ENCODE measurements at places on chromosomes 1 and 21. TPM values are rescaled to one million over a fixed set of nuclear protein-coding genes. Genes with fewer than 3 reads are reported as not detected.

DNA sequence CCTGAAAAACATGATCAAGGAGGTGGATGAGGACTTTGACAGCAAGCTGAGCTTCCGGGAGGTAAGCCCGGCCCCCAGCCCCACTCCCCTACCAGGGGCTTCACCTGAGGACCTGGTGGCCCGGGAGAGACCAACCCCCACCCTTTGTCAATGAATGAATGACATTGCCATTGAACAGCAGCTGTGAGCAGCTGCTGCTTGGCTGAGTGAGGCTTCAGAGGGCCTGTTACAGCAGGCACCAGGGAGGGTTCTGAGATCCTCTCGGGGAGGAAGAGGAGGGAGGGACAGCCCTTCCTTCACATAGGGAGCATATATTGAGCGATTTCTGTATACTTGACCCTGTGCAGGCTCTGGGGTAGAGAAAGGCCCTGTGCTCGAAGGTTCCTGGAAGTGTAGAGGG lies 12.3 kb upstream of the CTRC start:
- DNase-seq = no peak

GRCh38 chr21:45981151-45982091 lies at the start of gene COL6A1:
COL6A1 (plus strand) TSS chr21:45981770; CDS start chr21:45981851, 81 bp downstream.
- peak; percentile 92 for DNase-seq

SPATA46 gene
- total RNA-seq = not detected

LINGO4 gene
- total RNA-seq = not detected

MAB21L3 gene
- total RNA-seq = 0.18 TPM

FTCD gene
- total RNA-seq = 0.27 TPM

GRCh38 chr1:30724175-30724574 lies 790 bp upstream of the MATN1 start:
- DNase-seq = no peak

DNA sequence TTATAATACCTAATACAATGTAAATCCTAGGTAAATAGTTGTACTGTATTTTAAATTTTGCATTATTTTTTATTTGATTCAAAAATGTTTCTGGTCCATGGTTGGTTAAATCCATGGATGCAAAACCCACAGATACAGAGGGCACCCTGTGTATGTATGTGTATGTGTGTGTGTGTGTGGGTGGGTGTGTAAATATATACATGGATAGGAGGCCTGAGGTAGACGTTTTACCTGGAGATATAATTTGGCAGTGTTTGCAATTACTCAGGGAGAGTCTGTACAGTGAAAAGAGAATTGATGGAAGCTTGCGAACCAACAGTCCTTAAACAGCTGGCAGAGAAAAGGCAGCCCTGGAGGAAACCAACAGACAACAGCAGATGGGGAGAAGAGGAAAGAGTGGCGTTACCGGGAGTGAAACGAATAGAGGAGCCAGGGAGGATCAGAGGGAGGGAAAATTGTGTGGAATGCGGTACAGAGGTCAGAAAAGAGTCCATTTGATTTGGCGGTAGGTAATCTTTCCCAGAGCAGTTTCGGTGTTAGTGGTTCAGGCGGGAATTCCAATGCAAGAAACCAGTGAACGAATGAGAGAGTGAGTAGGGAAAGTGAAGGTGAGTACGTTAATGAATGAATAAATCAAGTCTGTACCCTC lies 47.9 kb upstream of the NBL1 start:
- no peak for DNase-seq

PCBP3 gene
- total RNA-seq = 1.2 TPM

- no peak for DNase-seq
Observed at GRCh38 chr1:43235451-43236121, 34.2 kb upstream of the TMEM125 start.

Measured in fibroblast of the aortic adventitia (primary cell).